ENCODE measurements at places on chromosomes 11 and 22.

- DNase-seq, result no peak
These were observed 130.4 kb upstream of the TEAD1 start for GRCh38 chr11:12543596-12544415.

DNA sequence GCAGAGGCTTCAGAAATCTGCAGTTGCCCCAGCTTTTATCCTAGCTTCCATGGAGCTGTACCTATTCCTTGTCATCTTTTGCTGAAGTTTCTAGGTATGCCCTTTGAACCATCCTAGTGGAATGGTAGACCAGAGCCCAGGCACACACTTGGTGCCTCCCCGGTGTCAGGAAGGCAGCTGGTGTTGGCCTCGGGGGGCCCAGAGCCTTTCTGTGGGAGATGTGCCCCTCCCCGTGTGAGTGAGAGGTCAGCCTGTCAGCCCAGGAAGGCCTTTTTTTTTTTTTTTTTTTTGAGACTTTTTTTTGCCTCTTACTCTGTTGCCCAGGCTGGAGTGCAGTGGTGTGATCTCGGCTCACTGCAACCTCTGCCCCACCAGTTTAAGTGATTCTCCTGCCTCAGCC is 58.4 kb downstream of the MED15 start:
- no peak for DNase-seq

DNA sequence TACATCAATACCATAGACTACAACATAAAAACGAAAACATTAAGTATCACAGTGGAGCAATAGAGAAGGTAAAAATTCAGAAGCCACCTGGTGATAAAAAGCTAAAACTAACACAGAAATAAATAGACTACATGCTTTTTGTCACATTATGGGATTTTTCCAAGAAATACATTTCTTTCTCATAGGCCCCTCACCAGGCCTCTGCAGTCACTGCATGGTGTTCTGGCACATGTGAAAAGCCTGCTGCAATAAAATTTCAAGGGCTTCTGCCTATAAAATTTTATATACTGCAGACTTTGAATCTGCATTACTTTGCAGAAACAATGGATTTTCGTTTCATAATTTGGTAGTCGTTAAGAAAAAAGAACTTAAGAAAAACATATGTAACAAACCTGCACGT is 655.5 kb downstream of the CNTN5 start:
- no peak for DNase-seq

- DNase-seq, result no peak
These were observed 1.8 kb downstream of the PPP1R14B start for GRCh38 chr11:64244966-64245365.

GRCh38 chr11:109547356-109548027 is 125.5 kb downstream of the C11orf87 start:
- DNase-seq, result no peak

DNA sequence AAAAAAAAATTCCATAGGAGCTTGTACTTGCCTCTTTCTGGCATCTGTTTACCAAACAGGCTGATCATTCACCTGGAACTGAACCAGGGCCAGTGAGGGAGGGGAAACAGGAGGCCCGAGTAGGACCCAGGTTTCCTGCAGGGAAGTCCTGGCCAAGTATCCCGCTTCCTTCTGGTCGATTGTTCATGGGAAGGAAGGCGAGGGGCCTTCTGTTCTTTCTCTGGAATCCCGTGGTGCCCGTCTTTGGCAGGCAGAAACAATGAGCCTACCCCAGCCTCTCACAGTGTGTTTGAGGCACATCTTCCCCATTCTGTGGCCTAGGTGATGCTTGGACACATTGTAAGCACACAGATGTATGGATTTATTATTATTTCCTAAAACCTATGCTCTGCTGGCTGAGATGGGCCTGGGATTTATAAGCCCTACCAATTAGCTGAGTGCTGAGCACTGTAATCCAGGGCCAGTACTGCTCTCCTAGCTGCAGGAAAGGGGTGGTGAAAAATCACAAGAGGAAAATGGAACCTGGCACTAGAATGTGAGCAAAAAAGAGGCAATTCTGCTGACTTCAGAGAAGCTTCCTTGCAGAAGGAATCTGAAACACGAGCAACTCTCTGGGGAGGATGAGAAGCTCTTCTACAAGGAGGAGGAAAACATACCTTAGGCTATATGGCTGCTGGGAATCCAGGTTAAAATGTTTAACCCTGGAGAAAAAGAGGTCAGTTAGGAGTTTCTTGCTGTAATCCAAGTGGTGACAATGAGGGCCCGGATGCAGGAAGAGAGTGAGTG is 53.5 kb downstream of the PRR5L start:
- no peak for DNase-seq

GRCh38 chr11:46296528-46297448 is 19.3 kb downstream of the CREB3L1 start:
- no peak for DNase-seq

- no peak for DNase-seq
These were observed 54.7 kb upstream of the NECTIN1 start for GRCh38 chr11:119783466-119784400.

GRCh38 chr22:17918840-17919239 is 105.5 kb downstream of the MICAL3 start:
- no peak for DNase-seq

- DNase-seq, result no peak
These were observed 41.6 kb downstream of the MRGPRX2 start for GRCh38 chr11:19018901-19019300.

- no peak for DNase-seq
These were observed 11.4 kb downstream of the POU2AF1 start for GRCh38 chr11:111367411-111368284.

DNA sequence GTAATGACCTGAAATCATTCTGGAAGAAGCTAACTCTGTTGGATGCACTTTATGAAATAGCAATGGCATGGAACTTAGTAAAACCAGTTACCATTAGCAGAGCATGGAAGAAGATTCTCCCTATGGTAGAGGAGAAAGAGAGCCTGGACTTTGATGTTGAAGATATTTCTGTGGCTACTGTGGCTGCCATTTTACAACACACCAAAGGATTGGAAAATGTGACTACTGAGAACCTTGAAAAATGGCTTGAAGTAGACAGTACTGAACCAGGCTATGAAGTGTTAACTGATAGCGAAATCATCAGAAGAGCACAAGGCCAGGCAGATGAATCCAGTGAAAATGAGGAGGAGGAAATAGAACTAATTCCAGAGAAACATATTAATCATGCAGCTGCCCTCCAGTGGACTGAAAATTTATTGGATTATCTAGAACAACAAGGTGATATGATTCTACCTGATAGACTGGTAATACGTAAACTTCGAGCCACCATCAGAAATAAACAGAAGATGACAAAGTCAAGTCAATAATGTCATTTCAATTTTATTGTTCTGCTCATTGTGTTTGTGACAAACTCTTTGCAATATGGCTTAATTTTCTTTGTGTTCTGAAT is 2.0 kb downstream of the JRKL start:
- DNase-seq, result no peak

DNA sequence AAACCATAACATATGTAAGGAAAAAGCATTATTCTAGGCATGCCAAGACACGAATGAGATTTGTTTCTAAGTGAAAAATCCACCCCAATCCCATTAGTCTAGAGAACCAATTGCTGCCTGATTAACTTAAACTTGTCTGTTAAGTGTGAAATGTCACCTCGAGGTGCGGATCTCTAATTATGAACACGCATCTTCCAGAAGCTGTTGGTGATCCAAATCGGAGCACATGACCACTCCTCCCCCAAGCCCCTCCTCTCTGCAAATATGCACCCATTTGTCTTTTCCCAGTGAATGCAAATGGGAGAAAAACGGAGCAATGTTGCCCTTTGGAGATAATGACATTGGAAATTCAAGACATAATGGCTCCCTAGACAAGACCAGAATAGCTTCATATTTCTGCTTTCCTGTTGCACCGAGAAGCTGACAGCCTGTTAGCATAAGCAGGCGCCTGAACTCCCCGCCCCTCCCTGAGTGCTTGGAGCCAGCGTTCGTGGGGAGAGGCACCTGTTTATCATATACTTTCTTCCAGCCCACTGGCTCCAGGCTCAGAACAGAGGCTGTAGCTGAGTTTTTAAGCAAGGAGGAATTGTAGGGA is 6.0 kb upstream of the FXYD6 start:
- DNase-seq, result peak; percentile 14

DNA sequence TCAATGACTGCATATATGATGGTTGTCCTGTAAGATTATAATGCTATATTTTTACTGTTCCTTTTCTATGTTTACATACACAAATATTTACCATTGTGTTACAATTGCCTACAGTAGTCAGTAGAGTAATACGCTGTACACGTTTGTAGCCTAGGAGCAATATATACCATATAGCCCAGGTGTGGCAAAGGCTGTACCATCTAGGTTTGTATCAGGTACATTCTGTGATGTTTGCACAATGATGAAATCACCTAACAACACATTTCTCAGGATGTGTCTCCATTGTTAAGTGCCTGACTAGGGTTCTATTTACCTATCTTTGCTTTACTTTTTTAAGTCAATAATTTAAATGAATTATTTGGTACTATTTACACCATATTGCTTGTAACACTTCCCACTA is 21.9 kb downstream of the PRR5L start:
- DNase-seq, result no peak

GRCh38 chr11:110808248-110808647 is 96.0 kb upstream of the ARHGAP20 start:
- no peak for DNase-seq

GRCh38 chr11:103961010-103961409 is 75.4 kb upstream of the DDI1 start:
- DNase-seq, result no peak

DNA sequence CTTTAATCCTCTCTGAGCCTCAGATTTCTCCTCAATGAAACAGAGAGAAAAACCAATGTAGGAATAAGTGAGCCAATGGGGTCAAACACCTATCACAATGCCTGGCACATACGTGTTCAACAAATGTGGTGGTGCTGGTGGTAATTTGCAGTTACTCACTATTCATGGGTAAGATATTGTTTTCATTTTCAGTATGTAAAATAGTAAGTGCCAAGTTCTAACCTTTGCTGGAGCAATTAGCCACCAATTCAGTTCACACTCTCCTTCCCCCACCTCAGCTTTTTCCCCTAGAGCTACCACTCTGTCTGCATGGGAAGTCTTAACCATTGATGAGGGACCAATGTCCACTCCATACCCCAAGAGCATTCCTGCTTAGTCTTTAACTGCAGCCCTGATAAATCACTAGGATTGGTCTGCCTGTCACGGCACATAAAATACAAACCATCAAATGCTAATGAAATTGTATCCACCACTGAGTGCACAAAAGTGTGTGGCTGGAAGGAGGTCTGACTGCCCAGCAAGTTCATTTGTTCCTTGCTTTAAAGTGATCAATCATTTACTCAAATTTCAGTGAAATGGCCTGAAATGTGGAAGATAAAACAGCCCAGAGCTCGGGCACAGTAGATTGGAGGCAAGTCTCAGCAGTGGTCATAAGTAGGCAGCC is 187.4 kb upstream of the API5 start:
- no peak for DNase-seq

DNA sequence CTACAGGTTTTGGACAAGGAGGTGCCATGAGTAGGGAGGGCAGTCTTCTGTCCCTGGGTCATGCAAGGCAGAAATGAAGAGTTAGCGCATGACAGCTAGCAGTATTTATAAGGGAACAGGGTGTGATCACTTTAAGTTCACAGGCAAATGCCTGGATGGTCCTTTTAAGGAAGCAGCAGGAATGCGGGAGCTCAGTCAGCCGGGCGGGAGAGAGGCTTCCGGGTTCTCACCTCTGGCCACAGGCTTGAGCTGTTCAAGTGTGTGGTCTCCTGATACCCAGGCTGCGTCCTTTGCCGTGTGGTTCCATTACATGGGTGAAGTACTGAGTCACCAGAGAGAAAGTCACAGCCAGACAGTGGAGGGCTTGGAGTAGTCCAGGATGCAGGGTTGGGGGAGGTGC is 105.4 kb downstream of the BCR start:
- no peak for DNase-seq

- DNase-seq, result no peak
These were observed 22.4 kb downstream of the CCDC82 start for GRCh38 chr11:96367342-96367741.

GRCh38 chr22:24554313-24555164 is at the start of gene GUCD1:
Gene GUCD1 (minus strand): TSS chr22:24555138. CDS start chr22:24554991, 147 bp downstream.
- DNase-seq, result no peak

GRCh38 chr11:69000391-69000790 is 12.7 kb downstream of the MRGPRF start:
- no peak for DNase-seq

- no peak for DNase-seq
These were observed 28.5 kb downstream of the ZNF280B start for GRCh38 chr22:22479999-22480532.

DNA sequence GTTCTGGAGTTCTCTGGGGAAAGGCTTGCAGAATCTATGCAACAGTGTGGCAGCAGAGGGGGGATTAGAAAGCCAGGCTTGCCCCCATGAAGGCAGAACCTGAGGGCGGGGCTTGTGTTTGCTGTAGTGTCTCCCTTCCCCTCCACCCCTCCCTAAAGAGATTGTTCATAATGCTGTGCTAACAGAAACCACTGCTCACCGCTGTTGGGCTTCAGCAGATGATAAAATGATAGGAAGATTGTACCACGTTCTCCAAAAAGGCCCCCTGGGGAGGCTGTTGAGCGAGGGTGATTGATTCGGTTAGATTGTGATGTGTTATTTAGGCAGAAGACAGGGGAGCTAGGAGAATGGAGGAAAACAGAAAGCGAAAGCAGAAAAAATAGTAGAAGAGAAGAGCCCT is 215.2 kb upstream of the NCAM1 start:
- DNase-seq, result no peak

GRCh38 chr11:85799142-85799541 is 11.8 kb downstream of the SYTL2 start:
- no peak for DNase-seq

GRCh38 chr11:59560290-59560701 is 49.0 kb downstream of the OR4D9 start:
- peak; percentile 78 for DNase-seq

- DNase-seq, result no peak
These were observed 108.7 kb upstream of the AKIP1 start for GRCh38 chr11:8802251-8802650.

- DNase-seq, result no peak
These were observed 10.3 kb downstream of the MRGPRF start for GRCh38 chr11:69002570-69003231.

GRCh38 chr11:105799263-105799662 is 189.4 kb downstream of the GRIA4 start:
- no peak for DNase-seq

DNA sequence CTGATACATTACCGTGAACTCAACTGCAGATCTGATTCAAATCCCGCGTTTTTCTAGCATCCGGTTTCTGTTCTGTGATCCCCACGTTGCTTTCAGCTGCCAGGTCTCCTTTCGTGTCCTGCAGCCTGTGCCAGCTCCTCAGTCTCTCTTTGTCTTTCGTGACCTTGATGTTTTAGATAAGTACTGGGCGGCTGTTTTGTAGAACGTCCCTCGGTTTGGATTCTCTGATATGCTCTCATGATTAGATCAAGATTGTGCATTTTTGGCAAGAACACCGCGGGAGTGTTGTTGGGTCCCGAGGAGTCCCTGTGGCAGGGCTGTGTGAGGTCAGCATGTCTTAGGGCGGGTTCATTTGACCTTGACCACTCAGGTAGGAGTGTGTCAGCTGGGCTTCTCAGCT is 38.6 kb downstream of the KCNQ1 start:
- DNase-seq, result no peak

DNA sequence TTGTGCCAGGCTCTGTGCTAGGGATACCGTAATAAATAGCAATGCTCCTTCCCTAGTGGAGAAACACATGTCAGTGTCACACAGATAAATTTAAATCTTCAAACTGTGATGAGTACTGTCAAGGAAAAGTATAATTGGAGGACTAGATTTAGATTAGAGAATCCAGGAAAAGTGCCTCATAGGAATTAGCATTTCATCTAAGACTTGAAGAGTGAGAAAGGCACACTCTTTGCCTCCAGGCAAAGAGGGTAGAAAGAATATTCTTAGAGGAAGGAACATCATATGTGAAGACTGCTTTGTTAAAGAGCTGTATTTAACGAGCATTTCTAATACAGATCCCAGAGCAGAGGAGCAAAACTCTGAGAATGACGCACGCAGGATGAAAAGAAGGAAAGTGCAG is 30.9 kb downstream of the ART5 start:
- DNase-seq, result no peak

Data from NCI-H510A treated with DMSO at 0.1 percent for 48 hours (cell line).